ENCODE measurements at places on chromosomes 3 and 15.

GRCh38 chr3:58084788-58085543, 76.7 kb downstream of the FLNB start:
- no peak for DNase-seq

GRCh38 chr3:32154205-32154579, 47.8 kb downstream of the GPD1L start:
- no peak for DNase-seq

- DNase-seq = no peak
These were observed 32.6 kb downstream of the NMD3 start for GRCh38 chr3:161253711-161254110.

DNA sequence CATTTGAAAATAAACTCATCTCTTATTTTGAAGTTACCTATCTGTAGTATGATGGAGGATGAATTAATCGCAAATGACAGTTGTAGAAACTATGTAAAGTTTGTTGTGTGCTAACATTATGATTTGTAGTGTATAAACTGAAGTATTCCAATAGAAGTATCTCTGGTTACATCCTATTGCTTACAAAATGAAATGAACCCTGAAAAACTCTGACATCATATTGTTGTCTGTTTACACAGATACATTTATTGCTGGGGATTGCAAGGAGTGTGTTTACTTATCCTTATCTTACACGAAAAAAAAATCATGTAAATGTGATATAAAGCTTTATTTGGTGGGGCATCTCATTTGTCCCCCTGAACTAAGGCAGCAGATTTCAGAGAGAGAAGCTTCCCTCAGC, 2.6 kb upstream of the ABHD10 start:
- peak; percentile 85 for DNase-seq

GRCh38 chr3:4993276-4994143, 14.3 kb downstream of the BHLHE40 start:
- no peak for DNase-seq

DNA sequence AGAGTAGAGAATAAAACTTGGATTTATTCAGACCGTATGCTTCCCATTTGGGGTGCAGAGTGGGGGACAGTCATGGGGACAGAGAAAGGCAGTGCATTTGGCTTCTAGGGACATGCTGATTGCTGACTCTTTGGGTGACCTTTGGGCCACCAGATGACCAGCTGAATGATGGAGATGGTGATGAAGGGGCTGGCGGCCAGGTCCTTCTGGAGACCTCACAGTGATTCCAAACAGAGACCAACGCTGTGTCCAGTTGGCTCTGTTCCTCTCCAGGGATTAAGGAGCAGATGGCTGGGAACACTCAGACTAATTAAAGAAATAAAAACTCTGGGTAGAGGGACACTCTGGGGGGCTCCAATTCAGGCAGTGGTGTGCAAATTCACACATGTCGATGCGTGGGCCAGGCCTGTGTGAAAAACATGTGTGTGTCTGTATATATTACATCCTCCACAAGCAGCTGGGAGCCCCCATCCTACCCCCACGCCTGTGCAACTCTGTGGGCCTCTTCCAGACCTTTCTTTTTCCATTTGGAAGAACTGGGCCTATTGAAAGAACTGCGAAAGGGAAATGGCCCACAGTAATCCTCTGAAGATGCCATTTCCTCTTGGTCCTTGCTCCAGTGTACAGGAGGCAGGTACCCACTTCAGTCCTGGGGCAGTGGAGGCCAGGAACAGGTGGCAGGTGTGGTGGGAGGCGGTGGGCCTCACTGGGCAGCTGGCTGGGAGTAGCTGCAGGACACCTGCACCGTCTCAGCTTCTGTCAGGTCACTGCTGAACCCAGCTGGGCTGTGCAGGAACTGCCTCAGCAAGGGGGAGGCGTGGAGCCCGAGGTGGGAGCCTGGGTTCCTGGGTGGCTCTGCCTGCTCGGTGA, 8.9 kb downstream of the XIRP1 start:
- DNase-seq = peak; percentile 25

DNA sequence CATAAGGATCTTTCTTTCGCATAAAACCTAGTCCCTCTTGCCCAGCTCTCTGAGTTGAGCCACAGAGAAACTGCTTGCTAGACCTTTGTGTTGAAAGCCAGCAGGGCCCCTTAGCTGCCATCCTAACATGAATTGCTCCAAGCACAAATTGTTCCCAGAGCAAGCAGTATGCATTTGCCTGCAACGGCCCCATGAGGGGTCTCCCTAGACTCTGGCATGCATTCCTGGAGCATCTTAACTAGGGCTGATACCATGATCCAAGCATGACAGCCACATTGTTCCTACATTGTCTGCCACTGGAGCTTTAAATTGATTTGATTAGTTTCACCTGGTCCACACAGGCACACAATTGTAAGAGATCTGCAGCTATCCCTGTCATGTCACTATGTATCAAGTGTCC, 428.1 kb downstream of the TAFA4 start:
- no peak for DNase-seq

DNA sequence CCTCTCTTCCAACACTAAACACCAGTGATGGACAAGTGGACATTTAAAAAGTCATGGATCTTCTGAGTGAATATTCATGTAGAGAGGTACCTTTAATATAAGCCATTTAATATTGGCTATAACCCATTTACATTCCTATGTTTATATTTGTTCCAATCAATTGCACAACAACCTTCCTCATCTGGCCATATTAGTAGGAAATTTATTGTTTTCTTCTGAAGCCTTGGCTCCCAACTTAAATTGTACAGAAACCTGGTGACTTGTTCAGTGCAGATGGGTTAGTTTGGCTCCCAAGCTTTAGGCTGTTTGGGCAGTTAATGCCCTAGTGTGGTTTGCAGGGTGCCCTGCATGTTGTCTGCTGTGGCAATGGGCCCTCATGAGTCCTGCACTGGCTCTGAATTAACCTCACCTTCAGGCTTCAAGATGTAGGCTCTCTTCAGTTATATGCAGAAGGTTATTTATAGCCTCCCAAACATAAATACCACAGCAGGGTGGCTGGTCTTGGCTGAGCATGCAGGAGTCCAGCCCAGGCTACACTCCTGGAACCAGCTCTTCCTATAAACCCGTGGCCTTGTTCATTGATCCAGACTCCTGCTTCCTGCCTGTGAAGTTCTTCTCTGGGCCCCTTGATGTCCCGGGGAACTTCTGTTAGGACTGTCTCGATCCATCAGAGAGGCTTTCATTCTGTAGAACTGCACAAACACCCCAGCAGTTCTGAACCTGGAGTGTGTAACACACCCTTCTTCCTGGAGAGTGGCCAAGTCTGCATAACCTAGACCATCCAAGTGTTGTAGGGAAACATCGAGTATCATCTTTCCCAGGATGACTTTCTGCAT, 57.0 kb downstream of the DUT start:
- DNase-seq = no peak

DNA sequence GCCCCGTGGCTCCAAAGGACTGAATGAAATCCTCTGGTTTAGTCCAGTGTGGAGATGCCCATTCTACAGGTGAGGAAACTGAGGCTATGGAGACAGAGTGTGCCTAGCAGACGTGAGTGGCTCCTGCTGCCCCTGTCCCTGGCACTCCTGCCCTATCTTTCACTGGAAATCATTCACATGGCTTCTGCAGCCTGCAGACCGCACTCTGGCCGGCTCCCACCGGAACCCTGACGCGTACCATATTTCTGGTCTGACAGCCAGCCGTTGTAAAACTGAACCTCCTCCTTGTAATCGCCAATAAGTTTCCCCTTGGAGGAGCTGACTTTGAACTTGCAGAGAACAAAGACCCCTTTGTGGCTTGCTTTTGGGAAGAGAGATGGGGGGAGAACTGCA, 136.5 kb downstream of the CHSY1 start:
- no peak for DNase-seq

DNA sequence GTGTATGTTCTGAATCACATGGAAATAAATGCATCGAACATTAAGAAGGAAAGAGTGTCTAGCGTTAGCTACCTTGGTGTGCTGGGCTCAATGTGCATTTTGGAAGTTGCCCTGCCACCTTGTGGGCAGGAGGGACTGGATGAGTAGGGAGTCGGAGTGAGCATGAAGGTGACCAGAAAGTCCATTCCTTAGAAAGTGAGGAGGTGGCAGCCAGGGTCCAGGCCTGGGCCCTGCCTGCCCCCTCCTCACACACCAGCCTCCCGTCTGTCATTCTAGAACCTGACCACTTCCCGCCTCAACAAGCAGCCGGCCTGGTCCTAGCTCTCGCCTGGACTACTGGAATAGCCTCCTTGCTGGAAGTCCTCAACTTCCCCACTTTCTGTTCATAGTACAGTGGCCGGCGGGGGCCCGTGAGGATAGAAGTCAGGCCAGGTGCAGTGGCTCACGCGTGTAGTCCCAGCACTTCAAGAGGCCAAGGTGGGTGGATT, 10.2 kb upstream of the GATA2 start:
- DNase-seq = peak; percentile 33

DNA sequence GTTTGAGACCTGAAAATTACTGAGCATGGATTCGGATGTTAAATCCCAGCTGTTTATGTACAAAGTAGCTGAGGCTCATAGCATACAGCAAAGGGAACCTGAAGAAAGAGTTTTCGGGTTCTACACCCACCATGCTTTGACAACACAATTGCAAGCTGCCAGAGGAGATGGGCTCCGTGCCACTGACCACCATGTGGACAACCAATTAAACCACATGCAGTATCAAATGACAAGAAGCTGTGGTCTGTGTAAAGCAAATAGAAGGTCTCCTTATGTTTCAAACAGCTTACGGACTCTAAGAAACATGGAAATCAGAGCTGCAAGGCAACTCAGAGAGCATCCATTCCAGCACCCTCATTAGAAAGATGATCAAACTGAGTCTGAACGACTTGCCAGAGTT, 12.9 kb downstream of the GABRB3 start:
- DNase-seq = no peak

DNA sequence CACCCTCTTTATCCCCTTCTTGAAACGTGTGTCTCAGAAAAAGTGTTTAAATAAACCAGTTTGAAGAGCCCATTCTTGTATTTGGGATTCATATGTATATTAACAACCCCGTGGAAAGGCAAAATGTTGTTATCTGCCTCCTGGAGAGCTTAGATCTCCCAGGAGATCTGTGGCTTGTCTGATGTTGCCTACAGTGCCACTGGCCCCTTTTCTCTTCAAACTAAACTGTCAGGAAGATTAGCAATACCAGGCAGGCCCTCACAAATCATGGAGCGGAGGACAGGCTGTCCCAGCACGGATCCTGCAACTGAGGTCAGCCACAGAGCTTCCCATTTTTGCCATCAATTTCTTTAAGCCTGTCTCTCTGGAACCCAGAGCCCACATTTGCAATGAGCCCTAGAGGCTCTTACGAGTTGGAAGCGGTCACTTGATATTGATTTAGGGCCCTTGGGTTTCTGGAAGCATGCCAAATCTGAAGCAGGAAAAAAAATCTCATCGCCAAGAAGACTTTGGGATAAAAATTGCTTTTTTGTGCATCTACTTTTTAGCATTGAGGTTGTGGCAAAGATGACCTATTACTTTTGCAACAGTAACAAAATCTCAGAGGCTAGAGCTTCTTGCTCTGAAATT, 234.1 kb downstream of the OPA1 start:
- no peak for DNase-seq

DNA sequence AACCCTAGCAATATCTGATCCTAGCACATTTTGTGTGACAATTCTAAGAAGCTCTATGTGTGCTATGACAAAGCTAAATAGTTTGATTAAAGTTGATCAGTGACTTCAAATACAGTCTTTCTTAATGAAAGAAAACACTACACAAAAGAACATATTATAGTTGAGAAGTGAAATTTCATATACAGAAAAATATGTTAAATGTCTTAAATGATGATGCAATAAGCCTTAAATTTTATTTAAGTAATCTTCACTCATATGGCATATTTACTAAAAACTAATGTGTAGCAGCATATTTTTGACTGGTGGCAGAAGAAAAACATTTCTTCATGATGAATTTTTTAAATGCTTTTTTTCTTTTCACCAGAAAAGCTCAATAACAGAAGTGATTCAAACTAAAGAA, 485.5 kb downstream of the TUSC7 start:
- no peak for DNase-seq

- DNase-seq = no peak
These were observed 56.7 kb downstream of the DRD3 start for GRCh38 chr3:114122027-114122709.

- no peak for DNase-seq
These were observed 51.0 kb downstream of the ATP8B4 start for GRCh38 chr15:50068016-50068415.

DNA sequence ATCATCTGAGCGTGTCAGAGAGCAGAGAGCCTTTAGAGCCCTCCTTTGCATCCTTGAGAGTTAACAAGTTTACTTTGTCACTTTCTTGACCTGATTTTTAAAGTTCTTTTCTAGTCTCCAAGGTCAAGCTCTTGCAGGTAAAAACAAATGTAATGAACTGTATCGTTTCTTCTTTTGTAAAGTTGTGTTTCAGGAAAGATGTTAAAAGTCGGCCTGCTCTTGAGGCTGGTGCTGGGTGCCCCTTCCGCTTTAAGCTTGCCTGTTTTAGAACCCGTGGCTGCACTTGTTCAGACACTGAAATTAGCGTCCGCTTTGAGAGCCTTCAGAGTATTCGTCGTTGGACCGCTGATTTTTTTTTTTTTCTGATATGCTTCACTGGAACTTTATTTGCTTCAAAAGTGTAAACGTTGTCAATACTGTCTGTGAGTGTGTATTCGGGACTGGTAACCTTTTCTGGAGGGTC, 52.6 kb upstream of the ULK4 start:
- peak; percentile 15 for DNase-seq

GRCh38 chr15:96336596-96337364, 6.3 kb downstream of the NR2F2 start:
- no peak for DNase-seq

GRCh38 chr15:61840090-61840489, 220.2 kb downstream of the VPS13C start:
- DNase-seq = no peak

GRCh38 chr15:98904544-98904943, 103.0 kb downstream of the PGPEP1L start:
- peak; percentile 61 for DNase-seq

DNA sequence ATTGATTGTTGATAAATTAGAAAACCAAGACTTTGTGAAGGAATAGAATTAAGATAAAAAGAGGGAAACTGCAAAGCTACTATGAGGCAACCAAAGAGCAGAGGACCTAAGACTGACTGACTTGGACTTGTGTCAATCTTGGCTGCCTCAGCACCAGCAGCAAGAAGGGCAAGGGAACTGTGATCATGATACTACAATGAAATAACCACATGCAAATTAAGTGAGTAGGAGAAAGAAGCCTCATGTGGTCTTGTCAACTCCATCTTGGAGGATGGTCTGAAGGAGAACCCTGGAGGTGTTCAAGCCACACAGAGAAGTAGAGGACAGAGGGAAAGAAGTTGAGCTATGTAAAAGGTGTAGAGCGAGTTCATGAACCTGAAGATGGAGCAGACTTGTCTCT, 47.3 kb upstream of the THRB start:
- DNase-seq = no peak

Data from DMS53 (cell line).